ENCODE measurements at places on chromosomes 2 and 18. TPM values are rescaled to one million over a fixed set of nuclear protein-coding genes. Genes with fewer than 3 reads are reported as not detected.

DNA sequence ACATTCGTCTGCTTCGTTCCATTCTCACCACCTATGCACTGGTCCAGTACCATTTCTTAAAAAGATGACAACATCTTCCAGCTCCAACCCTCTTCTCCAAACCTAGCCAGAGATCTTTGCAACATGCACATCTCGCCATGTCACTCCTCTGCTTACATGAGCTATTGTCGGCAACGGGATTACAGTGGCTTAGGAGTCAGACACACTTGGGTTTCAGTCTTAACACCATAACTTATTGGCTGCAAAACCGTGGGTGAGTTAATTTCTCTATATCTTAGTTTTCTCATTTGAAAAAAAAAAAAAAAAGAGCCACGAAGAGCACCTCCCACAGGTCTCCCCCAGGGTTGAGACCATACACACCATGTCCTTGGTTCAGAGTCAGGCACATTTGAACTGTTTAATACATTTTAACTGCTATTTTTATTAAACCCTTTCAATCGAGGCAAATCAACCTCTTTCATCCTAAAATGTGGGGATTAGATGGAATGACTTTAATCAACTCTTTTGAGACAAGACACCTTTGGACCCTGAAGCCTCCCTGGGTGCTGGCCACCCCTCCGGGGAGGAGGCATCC, 889 bp downstream of the ANKRD29 start:
- H3K4me3 ChIP-seq, result no peak overlapping the region
- no peaks in the 10 kb centered on the region for H3K4me1 ChIP-seq
- DNase-seq, result no peak
- no peaks in the 10 kb centered on the region for H3K36me3 ChIP-seq
- H3K27ac ChIP-seq, result no peak overlapping the region
- H3K27me3 ChIP-seq, result peaks cover 5% of the 10 kb centered on the region

Gene LYG1
- 0.21 TPM for total RNA-seq

Gene RBBP8
- total RNA-seq, result 66.6 TPM

DNA sequence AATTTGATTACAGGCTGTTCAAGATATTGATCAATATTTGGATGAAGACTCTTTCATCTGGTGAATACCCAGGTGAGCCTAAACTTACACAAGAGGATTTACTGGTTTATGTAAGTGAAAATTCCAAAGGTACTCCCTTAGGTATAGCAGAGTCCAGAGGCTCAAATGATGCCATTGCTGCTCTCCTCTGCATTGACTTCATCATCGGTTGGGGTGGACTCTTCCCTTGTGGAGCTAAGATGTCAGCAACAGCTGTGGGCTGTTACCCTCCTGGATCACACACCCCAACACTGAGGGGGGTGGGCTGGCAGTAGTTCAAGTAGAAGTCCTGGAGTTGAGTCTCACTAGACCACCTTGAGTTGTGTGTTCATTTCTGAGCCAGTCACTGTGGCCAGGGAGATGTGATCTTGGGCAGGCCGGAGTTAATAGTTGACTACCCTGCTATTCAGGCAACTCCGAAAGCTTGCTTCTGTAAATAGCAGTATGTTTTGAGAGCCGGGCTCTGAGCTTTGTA, 236.9 kb downstream of the PTPRM start:
- H3K27me3 ChIP-seq, result no peaks in the 10 kb centered on the region
- no peaks in the 10 kb centered on the region for H3K4me1 ChIP-seq
- no peaks in the 10 kb centered on the region for H3K36me3 ChIP-seq
- DNase-seq, result no peak
- H3K4me3 ChIP-seq, result no peak overlapping the region
- no peak overlapping the region for H3K27ac ChIP-seq

GRCh38 chr2:128115921-128116623, 25.1 kb downstream of the UGGT1 start:
- no peaks in the 10 kb centered on the region for H3K4me1 ChIP-seq
- no peaks in the 10 kb centered on the region for H3K27me3 ChIP-seq
- no peak overlapping the region for H3K27ac ChIP-seq
- peaks cover 9% of the 10 kb centered on the region for H3K36me3 ChIP-seq
- no peak overlapping the region for H3K4me3 ChIP-seq

Gene FIGN
- total RNA-seq, result not detected

GRCh38 chr18:74229891-74230290, 61.9 kb downstream of the CYB5A start:
- H3K27ac ChIP-seq, result no peak overlapping the region
- no peaks in the 10 kb centered on the region for H3K36me3 ChIP-seq
- no peaks in the 10 kb centered on the region for H3K4me1 ChIP-seq
- no peak for DNase-seq

DNA sequence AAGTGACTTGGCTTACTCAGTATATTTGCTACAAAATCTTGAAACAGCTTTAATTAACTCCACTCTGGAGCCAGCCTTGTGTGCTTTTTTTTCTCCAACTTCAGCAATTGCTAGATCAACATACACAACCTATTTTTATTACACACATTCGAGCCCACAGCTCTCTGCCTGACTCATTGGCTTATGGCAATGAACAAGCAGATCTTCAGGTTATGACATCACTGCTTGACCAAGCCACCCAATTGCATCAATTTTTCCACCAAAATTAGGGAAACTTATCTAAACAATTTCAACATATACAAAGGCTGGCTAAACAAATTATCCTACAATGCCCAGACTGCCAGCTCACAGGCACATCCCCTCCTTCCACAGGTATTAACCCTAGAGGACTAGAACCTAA, 39.6 kb upstream of the PDK1 start:
- no peak overlapping the region for H3K4me3 ChIP-seq
- no peaks in the 10 kb centered on the region for H3K36me3 ChIP-seq
- no peak overlapping the region for H3K27ac ChIP-seq

Gene PCARE
- 0.08 TPM for total RNA-seq

DNA sequence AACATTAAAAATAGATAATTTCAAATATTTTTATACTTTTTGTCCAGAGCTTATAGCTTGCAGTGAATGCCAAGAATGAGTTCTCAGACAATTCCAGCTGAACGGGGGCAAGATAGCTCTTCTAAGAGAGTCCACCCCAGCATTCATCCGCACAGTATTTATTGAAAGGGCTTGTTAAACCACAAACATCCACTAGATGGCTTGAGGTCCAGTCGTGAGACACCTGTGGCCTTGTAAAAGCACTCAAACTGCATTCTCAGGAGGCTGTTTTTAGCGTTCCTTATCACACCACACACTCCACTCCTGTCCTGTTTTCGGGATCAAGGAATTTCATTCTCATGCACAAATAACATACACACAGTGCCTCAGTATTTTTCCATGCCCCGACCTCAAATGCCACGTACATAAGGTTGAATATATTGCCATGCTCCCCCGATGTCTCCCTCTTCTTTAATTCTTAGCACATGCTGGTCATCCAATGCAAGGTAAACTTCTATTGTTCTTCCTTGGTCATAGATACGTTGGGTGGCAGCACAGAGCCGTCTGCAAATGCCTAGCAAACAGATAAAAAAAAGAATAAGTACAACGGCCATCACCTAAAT, 47.4 kb downstream of the DNAJC10 start:
- H3K27ac ChIP-seq, result no peak overlapping the region
- no peaks in the 10 kb centered on the region for H3K4me1 ChIP-seq
- H3K27me3 ChIP-seq, result no peaks in the 10 kb centered on the region
- H3K36me3 ChIP-seq, result peaks cover 27% of the 10 kb centered on the region

Gene ANKRD44
- total RNA-seq, result 93.8 TPM

DNA sequence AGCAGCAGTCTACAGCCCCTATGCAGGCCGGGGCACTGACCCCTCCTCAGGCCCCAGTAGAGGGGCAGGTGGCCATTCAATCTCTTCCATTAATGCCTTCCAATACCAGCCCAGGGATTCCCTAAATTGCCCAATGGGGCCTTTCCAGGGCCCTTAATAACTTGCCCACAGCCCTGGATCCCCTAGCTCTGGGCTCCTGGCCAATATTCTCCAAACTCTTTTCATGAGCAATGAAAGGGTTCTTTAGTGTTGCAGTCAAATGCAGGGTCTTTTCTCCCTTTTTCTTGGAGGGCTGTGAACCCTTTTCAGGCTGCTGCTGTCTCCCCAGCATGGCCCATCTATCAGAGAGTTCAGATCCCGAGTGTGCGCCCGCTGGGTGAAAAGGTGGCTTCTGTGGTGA, 41.3 kb upstream of the SLC1A4 start:
- H3K4me1 ChIP-seq, result peaks cover 36% of the 10 kb centered on the region
- no peak overlapping the region for H3K4me3 ChIP-seq
- no peak for DNase-seq

Gene WDR12
- total RNA-seq, result 95.7 TPM

DNA sequence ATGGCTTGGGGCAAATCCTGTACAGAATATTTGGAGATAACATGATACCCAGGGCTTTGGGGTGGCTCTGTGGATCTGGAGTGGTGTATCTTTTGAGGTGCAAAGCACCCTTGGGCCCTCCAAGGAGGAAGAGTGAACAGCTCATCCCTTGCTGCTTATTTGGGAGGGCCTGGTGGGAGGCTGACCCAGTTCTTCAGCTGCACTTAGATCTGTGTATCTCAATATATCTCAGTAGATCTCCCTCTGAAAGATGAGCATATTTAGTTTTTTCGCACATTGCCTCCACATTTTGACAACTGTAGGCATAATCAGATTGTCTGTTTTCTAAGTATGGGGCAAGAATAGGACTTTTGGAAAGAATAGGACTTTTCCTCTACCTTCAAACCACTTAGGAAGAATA, 2.8 kb downstream of the TRIM54 start:
- peaks cover 6% of the 10 kb centered on the region for H3K27me3 ChIP-seq
- H3K4me3 ChIP-seq, result no peak overlapping the region
- no peak overlapping the region for H3K27ac ChIP-seq
- no peak for DNase-seq

DNA sequence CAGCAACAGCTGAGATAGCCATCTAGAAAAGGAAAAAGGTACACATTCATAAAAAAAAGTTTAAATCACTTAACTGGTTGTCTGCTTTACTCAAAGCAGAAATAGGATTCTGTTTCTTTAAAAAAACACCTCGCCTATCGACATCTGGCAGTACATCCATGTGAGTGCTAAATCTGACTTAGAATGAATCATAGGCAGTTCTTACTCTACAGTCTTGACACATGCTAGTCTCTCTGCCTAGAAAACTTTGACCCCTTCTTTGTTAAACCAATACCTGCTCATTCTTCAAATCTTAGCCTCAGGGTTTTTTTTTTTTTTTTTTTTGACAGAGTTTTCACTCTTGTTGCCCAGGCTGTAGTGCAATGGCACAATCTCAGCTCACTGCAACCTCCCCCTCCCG, 37.1 kb upstream of the GPR75 start:
- H3K4me1 ChIP-seq, result no peaks in the 10 kb centered on the region
- no peak overlapping the region for H3K27ac ChIP-seq
- no peak for DNase-seq

DNA sequence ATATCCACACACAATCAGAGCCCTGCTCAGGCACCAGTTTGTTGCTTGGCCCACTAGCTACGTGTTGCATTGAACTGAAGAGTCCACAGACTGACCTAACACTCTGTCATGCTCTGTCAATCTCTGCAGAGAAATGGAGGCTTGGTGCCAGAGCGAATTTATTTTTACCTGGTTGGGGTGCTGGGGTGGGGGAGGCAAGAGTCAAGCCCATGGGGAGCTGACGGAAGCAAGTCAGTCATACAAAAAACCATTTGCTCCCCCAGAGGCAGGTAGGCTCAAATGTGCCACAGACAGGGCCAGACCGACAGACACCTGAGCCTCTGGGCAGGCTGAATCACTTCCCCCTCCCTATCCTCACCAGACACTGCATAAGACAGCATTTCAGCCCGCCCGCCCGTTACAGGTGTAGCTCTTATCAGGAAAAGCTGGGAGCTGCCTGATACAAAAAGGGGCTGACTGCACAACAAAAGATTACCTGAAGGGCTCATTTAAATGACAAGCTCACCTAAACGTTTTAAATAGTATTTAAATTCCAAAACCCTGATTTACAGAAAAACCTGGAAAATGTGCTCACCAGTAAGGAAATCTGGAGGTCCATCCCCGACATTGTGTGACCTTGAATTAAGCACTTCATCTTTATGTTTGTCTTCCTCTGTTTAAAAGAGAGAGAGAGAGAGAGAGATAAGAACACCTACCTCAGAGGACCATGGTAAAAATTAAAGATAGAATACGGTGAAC, 2.1 kb upstream of the PCBP1 start:
- H3K4me1 ChIP-seq, result peaks cover 38% of the 10 kb centered on the region
- peak overlapping the region; percentile 69 for H3K4me3 ChIP-seq
- peak overlapping the region; percentile 100 for H3K27ac ChIP-seq
- no peaks in the 10 kb centered on the region for H3K27me3 ChIP-seq
- peak; percentile 76 for DNase-seq

Gene NEB
- 0.05 TPM for total RNA-seq

- DNase-seq, result no peak
- H3K27me3 ChIP-seq, result no peaks in the 10 kb centered on the region
- H3K27ac ChIP-seq, result no peak overlapping the region
- H3K4me1 ChIP-seq, result peaks cover 5% of the 10 kb centered on the region
- no peaks in the 10 kb centered on the region for H3K36me3 ChIP-seq
- no peak overlapping the region for H3K4me3 ChIP-seq
Measured at GRCh38 chr18:56641714-56642337, 3.4 kb upstream of the TXNL1 start.

GRCh38 chr2:129233751-129234406, 745.6 kb upstream of the RAB6C start:
- H3K27me3 ChIP-seq, result no peaks in the 10 kb centered on the region
- no peaks in the 10 kb centered on the region for H3K4me1 ChIP-seq
- H3K4me3 ChIP-seq, result no peak overlapping the region
- DNase-seq, result no peak

DNA sequence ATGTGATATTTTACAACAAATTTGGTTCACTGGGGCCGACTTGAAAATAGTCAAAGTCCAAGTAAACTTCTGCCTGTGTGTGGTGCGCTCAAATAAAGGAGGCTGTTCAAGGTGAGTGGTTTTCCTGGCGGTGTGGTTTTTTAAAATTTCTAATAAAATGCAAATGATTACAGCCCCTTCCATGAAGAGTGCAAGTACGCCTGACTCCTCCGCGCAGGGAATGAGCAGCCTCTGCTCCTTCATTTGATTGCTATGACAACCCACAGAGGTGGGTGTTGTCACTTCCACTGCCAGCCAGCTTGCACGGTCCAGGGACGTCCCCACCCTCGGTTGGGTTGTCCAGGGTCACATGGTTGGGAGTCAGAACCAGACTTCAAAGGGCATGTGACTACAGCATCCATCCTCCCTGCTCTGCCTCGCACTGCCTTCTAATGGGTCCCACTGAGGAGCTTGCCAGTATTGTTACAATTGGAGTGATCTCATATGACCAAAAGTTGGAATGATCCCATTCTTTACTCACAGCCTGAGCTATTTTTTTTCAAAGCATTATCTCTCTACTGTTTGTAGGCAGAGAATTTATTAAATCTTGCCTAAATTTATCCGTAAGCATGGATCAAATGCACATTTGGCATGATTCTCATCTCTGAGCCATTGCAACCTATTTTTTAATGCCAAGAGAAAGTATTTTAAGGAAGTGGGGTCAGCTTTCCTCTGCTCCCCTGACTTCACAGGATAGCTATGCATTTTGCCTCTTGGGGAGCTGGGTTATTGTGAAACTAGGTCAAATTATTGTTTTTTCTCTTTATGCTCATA, 121.3 kb downstream of the AGAP1 start:
- no peak overlapping the region for H3K27ac ChIP-seq
- DNase-seq, result no peak
- H3K4me3 ChIP-seq, result no peak overlapping the region
- no peaks in the 10 kb centered on the region for H3K36me3 ChIP-seq

Gene TMEM163
- not detected for total RNA-seq

- H3K27me3 ChIP-seq, result no peaks in the 10 kb centered on the region
- H3K36me3 ChIP-seq, result no peaks in the 10 kb centered on the region
- no peak for DNase-seq
Measured at GRCh38 chr2:1659951-1660565, 84.3 kb downstream of the PXDN start.
